ENCODE measurements at places on chromosomes 5 and 9. TPM values are rescaled to one million over a fixed set of nuclear protein-coding genes. Genes with fewer than 3 reads are reported as not detected.

- DNase-seq, result no peak
Measured at GRCh38 chr5:80248378-80248777, 7.5 kb downstream of the SERINC5 start.

- DNase-seq, result peak; percentile 69
Measured at GRCh38 chr9:26656003-26656870, 236.4 kb downstream of the CAAP1 start.

DNA sequence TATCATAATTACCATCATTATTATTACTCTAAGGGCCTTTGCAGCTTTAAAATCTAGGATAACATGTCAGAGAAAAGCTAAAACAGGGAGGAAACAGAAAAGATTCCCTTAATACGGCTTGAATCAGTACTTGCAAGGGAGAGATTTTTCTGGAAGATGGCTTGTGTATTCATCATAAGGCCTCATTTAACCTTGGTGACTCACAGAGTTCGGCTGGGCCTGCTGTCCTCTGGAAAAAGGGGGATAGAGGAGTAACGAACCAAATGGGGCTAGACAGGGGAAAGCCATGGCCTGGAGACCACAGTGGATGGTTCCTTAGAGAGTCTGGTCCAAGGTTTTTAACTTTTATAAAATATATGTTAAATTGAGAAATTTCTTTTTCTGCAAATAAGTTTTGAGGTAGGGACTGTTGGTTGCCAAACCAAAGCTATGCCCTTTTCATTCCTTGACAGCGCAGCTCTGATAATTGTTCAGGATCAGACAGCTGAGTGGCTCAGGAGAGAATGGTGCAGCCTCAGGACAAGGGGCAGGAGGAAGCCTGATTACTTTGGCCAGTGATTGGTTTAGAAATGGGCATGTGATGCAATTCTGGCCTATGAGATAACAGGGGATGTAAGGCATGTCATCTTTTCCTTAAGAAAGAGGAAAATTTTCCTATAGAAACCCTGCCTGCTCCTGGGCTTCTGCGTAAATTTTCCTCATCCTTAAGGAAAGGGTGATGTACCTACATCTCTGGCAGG, 25.6 kb upstream of the GSN start:
- DNase-seq, result no peak

GRCh38 chr5:112549127-112549526, 130.1 kb upstream of the EPB41L4A start:
- DNase-seq, result no peak

DNA sequence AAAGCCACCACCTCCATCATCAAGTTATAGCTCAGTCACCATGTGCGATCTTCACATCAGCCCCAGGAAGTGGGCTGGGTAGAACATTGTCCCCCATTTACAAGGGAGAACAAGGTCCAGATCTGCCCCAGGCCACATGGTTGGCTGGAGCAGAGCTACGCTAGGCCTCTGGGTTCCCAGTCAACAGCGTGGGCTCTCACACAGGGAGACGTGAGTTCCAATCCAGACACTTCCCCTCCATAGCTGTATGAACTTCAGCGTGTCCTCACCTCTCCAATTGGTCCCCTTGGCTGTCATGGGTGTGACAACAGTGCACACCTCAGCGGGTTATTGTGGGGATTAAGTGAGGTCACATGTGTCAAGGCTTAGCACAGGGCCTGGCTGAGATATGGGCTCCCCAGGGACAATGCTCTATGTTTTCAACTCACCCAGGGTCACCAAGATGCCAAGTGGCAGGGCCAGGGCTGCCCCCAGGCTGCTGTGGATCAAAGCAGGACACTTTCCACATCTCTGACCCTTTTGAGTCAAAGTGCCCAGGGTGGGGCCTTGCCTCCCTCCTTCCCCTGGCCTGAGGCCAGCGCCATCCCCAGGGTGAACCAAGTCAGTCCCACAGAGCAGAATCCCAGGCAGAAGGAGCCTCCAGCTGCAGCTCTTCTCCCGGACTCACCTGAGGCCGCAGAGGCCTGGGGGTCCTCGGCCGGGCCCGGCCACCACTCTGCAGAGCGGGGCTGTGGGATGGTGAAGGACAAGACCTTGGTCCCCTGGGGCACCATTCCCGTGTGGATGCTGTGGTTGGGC, 19.8 kb downstream of the AKNA start:
- DNase-seq, result no peak

DNA sequence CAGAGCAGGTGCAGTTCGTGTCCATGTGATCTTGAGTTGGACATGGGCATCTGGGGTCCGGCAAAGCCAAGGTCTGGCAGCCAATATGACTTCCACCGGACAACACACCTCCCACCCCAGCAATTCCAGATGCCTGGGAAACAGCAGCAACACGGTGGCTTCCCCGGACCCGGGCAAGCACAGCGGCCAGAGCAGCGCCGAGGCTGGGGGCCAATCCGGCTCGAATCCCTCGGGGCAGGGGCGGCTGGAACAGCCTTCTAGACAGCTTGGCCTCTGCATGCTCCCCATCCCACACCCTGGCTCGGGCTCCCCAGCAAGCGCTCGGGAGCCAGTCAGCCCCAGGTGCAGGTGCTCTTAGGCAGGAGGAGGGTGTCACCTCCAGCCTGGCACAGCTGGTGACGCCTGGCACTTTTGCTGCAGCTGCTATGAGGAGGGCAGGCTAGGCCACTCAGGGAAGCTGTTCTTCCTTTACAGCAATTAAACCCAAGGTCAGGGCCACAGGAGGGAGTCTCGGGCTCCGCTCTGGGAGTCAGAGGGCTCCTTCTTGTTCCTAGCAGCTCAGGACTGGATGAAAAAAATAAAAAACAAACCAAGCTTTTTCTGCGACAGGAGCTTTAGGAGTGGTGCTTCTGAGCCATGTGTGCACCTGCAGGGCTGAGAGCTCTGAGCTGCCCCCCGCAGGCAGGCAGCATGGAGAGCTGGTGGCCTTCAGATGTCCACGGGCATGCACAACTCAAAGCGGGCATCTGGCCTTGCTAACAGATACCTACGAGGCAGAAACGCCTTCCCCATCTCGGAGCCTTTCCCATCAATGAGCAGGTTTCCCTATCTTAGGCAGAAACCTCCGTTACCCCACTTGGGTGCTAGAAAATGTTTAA, 28.2 kb downstream of the DBH start:
- DNase-seq, result no peak

DNA sequence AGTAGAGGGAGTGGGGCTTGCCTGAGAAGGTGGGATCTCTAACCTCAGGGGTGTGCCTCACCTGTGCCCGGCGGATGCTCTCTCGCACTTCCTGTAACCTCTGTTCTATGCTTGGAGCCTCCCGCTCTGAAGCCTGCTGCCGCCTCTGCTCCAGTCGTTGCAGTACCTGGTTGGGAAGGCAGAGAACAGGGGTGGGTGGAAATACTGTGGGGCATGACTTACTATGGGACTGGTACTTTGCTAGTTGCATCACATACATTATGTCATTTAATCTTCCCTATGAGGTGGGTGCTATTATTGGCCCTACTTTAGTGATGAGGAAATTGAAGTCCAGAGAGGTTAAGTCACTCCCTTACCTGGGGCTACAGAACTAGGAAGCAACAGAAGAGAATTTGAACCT, 5.2 kb downstream of the FCHSD1 start:
- no peak for DNase-seq

- DNase-seq, result no peak
Measured at GRCh38 chr9:89408628-89409101, 89.2 kb downstream of the SEMA4D start.

GRCh38 chr5:56317923-56318561, 84.9 kb upstream of the ANKRD55 start:
- DNase-seq, result no peak

GRCh38 chr9:13665418-13666066, 386.1 kb upstream of the MPDZ start:
- DNase-seq, result peak; percentile 61

- no peak for DNase-seq
Measured at GRCh38 chr5:67373518-67373917, 176.9 kb upstream of the CD180 start.

- DNase-seq, result no peak
Measured at GRCh38 chr5:177316005-177316404, 4.3 kb upstream of the MXD3 start.

- no peak for DNase-seq
Measured at GRCh38 chr9:123441769-123442168, 85.8 kb downstream of the CRB2 start.

DNA sequence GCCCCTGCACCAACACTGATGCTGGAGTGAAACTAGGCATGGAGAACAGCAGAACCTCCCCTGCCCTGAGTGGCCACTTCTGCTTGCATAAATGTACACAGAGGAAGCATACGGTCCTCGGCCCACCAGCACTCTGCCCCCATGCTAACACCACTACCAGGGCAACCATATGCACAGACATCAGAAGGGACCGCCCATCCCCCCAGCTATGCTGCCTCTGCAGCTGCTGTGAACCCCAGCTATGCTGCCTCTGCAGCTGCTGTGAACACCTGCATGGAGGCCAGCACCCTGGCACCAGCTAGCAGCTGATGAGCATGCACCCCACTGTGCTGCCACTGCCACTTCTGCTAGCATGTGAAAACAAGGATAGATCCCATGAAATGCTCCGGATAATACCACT, 250.3 kb downstream of the TUSC1 start:
- DNase-seq, result no peak

DNA sequence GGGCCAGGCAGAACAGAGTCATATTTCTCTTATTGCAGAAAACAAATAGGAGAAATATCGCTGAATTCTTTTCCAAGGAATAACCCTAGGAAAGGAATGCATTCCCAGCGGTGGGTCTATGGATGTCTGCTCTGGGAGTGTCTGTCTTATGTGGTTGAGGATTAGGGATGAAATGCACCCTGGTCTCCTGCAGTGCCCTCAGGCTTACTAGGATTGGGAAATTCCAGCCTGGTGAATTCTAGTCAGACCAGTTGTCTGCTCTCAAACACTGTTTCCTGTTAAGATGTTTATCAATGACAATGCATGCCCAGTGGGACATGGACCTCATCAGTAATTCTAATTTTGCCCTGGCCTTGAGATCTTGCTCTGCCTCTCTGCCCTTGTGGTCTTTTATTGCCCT, 136.1 kb upstream of the ELAVL2 start:
- DNase-seq, result no peak

GRCh38 chr5:14687023-14687665, 22.6 kb downstream of the OTULIN start:
- DNase-seq, result no peak

DNA sequence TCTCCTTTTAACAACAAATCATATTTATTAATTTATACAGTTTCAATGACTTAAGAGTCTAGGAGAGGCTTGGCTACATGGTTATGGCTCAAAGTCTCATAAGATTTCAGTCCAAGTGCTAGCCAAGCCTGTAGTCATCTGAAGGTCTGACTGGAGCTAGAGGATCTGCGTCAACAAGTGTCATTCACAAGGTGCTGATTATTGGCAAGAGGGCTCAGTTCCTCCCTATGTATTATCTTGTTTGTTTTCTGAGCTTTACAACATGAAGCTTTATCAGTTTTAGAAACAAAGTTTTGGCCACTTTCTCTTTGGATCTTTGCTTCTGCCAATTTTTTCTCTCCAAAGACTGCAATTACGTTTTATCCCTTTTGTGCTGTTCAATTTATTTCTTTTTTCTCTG, 94.7 kb downstream of the RICTOR start:
- DNase-seq, result no peak

DNA sequence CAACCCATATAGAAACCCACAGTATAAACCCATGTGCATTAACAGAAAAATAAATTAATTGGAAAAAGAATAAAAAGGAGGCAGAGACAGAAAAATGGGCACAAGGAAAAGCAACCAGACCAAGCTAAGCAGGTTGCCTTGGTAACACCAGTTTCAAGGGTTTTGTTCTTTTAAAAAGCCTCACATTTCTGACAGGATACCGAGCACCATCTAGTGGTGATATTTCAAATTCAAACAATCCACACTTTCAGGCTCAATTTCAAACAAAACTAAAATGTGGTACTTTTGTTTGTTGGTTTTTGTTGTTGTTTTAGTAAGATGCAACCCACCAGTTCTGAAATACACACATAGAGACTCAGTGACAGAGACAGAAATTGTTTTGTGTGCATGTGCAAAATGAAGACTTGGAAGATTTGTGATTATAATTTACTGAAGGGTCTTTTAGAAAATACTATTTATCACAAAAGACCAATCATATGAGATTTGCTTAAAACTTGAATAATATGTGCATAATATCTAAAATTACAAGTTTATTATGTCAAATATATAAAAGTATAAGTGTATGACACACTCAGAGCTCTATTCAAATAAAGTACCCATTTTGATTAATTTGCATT, 318.2 kb downstream of the SLCO4C1 start:
- DNase-seq, result peak; percentile 74

GRCh38 chr9:124354346-124355038, 60.8 kb downstream of the PSMB7 start:
- no peak for DNase-seq

GRCh38 chr5:99600952-99601351, 672.1 kb upstream of the CHD1 start:
- DNase-seq, result no peak

- no peak for DNase-seq
Measured at GRCh38 chr5:14745753-14746152, 81.2 kb downstream of the OTULIN start.

The C5orf58 gene
- not detected for total RNA-seq

The IL3 gene
- total RNA-seq, result not detected

The ENC1 gene
- 26.4 TPM for total RNA-seq

The NUTM2F gene
- not detected for total RNA-seq

The FREM1 gene
- 21.8 TPM for total RNA-seq

The GRAMD2B gene
- total RNA-seq, result 17.7 TPM

The CCIN gene
- not detected for total RNA-seq

The ARID3C gene
- total RNA-seq, result not detected

All from lung (tissue), 17 donors.